Tibial nerve (tissue), 4 donors: ENCODE measurements at places on chromosomes 11 and 22. TPM values are rescaled to one million over a fixed set of nuclear protein-coding genes. Genes with fewer than 3 reads are reported as not detected.
A peak's percentile ranks its signal among the peaks of the same experiment; 100 is the strongest.

The OR8G5 gene
- total RNA-seq = not detected

The TEAD1 gene
- 152 TPM for total RNA-seq

The CHRNA10 gene
- 0.87 TPM for total RNA-seq

The CNTF gene
- total RNA-seq = 53.7 TPM

The L3MBTL2 gene
- 22.5 TPM for total RNA-seq

- DNase-seq = peak; percentile 29
These were observed 11.8 kb upstream of the APLNR start for GRCh38 chr11:57248780-57249383.

DNA sequence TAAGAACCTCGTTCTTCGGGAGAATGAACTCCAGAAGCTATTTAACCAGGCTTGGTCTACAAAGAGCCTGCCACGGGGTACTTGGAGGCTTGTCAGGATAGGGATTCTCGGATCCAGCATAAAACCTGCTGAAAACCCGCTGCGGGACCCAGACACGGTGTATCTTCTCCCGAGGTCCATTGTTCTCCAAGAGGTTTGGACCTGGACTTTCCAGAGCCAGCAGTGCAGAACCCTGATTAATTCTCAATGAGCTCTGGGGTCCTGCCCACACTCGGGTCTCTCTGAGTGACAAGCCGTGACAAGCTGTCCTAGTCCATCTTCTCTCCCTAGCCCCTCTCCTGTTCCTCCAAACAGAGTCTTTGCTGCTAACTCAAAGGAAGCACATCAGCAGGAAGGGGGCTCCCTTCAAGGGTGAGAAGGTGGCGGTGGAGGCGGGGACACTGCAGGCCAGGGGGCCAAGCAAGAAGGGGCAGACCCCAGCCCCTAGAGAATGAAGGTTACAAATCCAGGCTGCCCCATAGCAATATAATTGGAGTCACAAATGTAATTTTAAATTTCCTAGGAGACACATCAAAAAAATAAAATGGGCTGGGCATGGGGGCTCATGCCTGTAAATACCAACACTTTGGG, 12.2 kb downstream of the SHANK2 start:
- DNase-seq = no peak

GRCh38 chr11:71470946-71471345, 17.9 kb downstream of the NADSYN1 start:
- DNase-seq = no peak

GRCh38 chr22:33811686-33812085, 108.6 kb downstream of the LARGE1 start:
- DNase-seq = peak; percentile 36

- no peak for DNase-seq
These were observed 4.9 kb downstream of the IGF2 start for GRCh38 chr11:2134022-2135010.

DNA sequence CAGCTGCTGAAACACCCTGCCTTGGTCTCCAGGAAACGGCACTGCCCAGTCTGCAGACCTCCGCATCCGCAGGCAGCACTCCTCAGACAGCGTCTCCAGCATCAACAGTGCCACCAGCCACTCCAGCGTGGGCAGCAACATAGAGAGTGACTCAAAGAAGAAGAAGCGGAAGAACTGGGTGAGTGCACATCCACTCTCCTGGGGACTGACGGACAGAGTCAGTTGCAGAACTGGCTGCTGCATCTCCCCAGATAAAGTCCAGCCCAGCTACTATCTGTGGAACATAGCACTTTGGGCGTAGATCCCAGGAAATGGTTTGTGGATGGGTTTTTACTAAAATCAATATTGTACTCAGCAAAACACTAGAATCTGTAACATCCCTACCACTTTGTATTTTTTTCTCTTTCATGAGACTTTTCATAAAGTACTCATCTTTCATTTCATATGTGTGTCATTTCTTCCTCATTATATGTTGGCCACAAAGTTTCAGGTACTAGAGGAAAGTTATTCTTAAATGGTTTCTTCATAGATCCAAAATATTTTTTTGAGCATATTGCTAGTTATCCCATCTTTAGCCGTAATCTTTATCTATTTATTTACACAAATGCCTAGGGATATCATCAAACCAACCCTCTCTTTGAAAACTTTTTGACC, 80.1 kb downstream of the DBX1 start:
- no peak for DNase-seq

- DNase-seq = no peak
These were observed 10.8 kb upstream of the RAC2 start for GRCh38 chr22:37254867-37255233.

GRCh38 chr22:17121233-17122195, at the start of gene TMEM121B:
Gene TMEM121B, minus strand, starts transcription at chr22:17121360. Its CDS starts 233 bp downstream, at chr22:17121127.
- DNase-seq = peak; percentile 37

GRCh38 chr11:128919216-128919615, 23.5 kb downstream of the TP53AIP1 start:
- no peak for DNase-seq

DNA sequence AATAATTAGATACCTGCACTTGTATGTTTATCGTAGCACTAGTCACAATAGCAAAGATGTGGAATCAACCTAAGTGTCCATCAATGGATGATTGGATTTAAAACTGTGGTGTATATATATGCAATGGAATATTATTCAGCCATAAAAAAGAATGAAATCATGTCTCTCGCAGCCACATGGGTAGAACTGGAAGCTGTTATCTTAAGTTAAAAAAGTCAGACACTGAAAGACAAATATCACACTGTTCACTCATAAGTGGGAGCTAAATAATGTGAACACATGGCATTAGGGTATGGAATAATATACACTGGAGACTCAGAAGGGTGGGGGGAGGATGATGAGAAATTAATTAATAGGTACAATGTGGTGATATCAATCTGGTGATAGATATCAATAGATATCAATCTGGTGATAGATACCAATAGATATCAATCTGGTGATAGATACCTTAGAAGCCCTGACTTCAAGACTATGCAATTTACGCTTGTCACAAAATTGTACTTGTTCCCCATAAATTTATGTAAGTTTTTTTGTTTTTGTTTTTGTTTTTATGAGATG, 2.0 kb downstream of the LMO2 start:
- DNase-seq = no peak

GRCh38 chr11:94597896-94598295, 30.7 kb downstream of the PIWIL4 start:
- peak; percentile 8 for DNase-seq

- no peak for DNase-seq
These were observed 25.5 kb downstream of the MYBPC3 start for GRCh38 chr11:47327025-47327424.

DNA sequence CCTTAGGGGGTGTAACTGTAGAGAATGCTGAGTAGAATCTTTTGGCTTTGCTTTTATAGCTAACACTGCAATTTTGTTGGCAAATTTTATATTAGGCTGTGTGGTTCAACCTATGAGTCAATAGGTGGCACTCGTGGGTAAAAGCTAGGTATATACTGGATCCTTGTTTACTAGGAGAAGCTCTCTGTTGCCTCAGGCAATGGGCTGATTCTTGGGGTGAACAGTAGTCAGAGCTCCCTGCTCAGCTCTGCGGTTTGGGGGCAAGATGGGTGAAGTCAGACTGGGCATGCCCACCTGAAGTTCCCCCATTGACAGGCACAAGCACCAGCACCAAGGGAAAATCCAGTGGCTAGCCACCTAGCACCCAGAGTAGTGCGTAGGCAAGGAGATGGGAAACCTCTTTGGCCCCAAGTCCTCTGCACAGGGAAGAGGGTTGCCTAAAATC, 238.7 kb downstream of the FAM181B start:
- DNase-seq = no peak

DNA sequence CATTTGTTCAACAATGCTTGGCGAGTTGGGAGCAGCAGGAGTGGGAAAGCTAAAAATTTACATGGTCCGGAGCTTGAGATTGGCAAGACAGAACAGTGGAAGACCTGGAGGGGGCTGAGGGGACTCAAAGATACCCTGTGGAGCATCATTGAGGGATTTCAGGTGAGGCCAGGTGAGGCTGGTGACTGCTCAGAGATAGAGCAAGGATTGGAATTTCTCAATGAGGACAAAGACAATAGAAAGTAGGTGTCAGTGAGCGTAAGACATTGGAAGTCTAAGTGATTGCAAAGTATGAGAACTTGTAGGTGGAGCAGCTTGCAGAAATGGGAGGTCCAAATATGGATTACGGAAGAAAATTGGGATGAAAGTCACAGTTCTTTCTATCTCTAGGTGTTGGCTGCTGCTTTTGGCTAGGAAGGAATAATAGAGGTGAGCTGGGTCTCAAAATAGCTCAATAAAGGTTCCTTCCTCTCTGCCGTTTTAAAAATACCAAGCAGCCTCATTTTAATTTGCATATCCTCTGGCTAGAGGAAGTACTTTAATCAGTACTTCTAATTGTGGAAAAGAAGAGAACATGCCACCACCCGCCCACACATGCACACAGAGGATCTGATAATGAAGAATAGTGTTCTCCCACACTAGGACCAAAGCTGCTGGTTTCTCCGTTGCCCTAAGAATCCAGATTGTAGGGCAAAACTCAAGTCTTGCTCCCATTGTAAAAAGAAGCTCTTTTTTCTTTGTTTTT, 41.8 kb upstream of the SORL1-AS1 start:
- DNase-seq = no peak

DNA sequence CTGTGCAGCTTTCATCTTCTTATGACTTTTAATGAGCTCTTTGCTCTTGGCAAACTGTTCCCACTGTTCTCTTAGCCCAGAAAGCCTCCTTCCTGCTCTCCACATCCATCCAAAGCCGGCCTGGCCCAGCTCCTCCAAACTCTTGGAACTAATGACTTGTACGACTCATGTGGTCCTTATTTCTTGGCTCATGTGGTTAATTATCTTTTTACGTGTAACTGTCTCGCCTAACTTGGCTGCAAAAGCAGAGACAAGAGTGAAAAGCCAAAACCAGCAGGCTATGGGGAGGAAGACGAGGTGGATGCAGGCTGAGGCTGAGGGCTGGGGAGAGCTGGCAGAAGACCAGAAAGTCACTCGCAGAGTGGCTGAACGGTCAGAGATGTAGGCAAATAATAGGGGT, 5.5 kb downstream of the CSNK2A3 start:
- DNase-seq = no peak

DNA sequence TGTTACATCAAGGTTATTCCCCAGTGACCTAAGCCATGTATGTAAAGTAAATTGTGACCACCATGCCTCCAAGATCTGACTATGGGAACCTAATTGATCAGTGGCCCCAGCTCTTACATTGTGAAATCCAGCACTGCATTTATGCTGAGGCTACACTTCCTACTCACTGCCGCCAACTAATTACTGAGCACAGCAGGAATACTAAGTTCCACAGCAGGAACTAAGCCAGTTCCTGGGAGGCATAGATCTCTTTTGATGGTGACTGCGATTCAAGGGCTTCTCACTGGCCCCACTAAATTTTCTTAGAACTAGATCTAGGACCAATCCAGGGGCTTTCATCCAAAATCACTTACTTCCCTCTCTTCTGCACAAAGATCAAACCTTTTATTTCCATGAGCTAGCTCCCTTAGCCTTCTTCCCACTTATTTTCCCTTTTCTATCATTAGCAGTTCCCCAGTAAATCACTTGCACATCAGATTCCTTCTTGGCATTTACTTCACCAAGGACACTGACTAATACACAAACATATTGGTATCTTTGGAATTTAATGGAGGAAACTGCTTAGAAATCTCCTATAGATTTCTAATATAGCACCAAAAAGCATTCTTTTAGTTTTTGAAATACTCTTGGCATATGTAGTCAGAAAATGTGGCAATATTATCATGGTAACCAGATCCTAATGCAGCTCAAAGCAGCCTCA, 46.0 kb downstream of the CNTN5 start:
- no peak for DNase-seq

DNA sequence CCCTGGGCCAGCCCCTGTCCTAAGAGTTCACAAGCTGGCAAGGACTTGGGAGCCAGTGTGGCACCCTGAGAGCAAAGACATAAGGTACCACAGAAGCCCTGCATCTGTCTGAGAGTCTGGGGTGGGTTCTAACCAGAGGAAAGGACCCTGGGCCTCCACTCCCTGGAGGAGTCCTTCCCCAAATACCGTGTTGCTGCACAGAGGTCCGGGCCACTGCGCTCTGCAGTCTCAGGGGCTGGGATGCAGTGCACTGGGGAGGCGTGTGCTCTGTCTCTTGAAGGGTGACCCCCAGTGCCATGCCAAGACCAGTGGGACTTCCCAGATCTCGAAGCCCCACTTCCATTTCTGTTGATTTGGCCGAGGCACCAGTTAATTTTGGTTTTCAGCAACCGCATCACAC, 4.3 kb upstream of the SH3BP1 start:
- no peak for DNase-seq
